ENCODE measurements at places on chromosomes 7 and 10. TPM values are rescaled to one million over a fixed set of nuclear protein-coding genes. Genes with fewer than 3 reads are reported as not detected.

TMEM213 gene
- not detected for total RNA-seq

AKR1B1 gene
- 1,328 TPM for total RNA-seq

TMEM130 gene
- total RNA-seq = 3.8 TPM

- DNase-seq = no peak
Measured at GRCh38 chr10:5959142-5959541, 18.2 kb downstream of the IL15RA start.

GRCh38 chr7:83143107-83143506 is 19.6 kb downstream of the PCLO start:
- DNase-seq = no peak

DNA sequence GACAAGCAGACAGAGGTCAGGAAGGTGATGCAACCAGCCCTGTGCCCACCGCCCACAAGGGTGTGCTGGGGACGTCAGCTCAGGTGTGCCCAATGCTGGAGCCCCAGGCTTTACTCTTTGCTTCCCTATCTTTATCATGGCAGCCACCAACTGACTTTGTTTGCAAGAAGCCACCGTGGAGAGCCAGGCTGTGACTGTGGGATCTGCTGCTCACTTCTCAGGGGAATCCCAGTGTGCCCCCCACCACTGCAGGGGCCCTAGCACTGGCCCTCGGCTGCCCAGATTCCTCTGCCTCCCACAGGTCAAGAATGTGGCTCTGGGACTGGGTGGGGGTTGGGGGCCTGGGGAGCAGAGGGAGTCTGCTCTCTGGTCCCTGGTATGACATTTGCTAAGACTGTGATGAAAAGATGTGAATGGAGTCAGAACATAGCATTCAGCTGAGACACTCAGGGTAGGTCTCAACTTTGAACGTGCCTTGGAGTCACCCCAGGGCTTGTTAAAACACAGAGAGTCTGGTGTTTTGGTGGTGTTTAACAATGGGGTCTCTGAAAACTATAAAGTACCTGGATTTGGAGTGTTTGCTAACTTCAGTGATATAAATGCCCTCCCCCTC is 47.3 kb downstream of the ARHGAP22 start:
- DNase-seq = no peak

- DNase-seq = no peak
Measured at GRCh38 chr10:17074541-17074847, 55.1 kb downstream of the CUBN start.

GRCh38 chr7:128165927-128166420 is 75.1 kb upstream of the LEP start:
- no peak for DNase-seq

- peak; percentile 94 for DNase-seq
Measured at GRCh38 chr7:76296743-76297740, 5.4 kb upstream of the HSPB1 start.

MMP21 gene
- total RNA-seq = not detected

GRCh38 chr7:149865437-149865836 is 8.3 kb upstream of the ATP6V0E2 start:
- no peak for DNase-seq

GRCh38 chr10:232878-233277 is 97.6 kb downstream of the ZMYND11 start:
- no peak for DNase-seq

- DNase-seq = no peak
Measured at GRCh38 chr10:115073796-115074195, 19.4 kb upstream of the ATRNL1 start.

IDI2 gene
- not detected for total RNA-seq

DNA sequence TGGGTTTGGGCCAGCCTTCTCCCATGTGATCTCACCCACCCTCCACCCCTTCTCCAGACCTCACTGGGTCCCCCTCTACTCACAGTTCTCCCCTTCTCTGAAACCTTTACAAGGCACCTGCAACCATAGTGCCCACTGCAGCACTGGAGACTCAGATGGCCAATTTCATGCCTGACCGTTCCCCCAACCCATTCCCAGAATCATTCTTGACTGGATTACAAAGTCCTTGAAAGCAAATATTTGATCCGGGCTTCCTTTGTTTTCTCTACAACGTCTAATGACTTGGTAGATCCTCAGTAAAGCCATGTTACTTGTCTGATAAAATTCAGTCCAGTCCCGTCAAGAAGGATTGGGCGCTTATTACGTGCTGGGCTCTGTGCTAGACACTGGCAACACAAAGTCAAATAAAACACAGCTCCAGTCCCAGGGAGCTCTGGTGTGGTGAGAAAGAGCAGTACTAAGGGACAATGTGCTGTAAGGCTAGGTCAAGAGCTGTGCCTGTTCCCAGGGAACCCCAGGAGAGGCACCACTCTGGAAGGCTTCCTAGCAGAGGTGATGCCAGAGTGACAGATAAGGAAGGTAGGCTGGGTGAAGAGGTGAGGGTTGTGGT is 36.5 kb downstream of the SH3PXD2A start:
- DNase-seq = no peak

- DNase-seq = peak; percentile 38
Measured at GRCh38 chr7:79453558-79454360, at the start of gene MAGI2. MAGI2 (minus strand) TSS chr7:79453667; CDS start chr7:79453320, 347 bp downstream.

RAPGEF5 gene
- total RNA-seq = 16.6 TPM

GRCh38 chr10:19041171-19041570 is 7.4 kb upstream of the MALRD1 start:
- DNase-seq = no peak

- peak; percentile 26 for DNase-seq
Measured at GRCh38 chr7:139108266-139109187, 993 bp downstream of the ZC3HAV1 start.

GOLGA7B gene
- total RNA-seq = 1.1 TPM

GRCh38 chr10:51663086-51663485 is 36.3 kb downstream of the CSTF2T start:
- no peak for DNase-seq

NME8 gene
- not detected for total RNA-seq

DNA sequence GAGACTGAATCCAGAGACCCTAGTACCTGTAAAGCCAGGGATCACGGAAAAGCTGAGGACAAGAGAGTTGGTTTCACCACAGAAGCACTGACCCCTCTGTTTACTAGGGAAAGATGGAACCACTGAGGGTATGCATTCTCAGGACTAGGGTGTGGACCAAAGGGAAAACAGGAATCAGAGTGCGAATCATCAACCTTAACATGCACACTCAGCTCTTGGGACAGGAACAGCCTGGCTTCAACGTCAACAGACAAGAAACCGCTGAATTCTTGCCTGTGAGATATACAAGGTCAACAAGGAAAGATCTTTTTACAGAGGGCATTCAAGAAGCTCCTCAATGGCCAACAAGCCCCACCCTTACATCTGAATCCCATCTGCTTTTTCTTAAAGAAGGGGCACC is 14.9 kb downstream of the TNRC18 start:
- DNase-seq = no peak

SMNDC1 gene
- total RNA-seq = 26.9 TPM

DNA sequence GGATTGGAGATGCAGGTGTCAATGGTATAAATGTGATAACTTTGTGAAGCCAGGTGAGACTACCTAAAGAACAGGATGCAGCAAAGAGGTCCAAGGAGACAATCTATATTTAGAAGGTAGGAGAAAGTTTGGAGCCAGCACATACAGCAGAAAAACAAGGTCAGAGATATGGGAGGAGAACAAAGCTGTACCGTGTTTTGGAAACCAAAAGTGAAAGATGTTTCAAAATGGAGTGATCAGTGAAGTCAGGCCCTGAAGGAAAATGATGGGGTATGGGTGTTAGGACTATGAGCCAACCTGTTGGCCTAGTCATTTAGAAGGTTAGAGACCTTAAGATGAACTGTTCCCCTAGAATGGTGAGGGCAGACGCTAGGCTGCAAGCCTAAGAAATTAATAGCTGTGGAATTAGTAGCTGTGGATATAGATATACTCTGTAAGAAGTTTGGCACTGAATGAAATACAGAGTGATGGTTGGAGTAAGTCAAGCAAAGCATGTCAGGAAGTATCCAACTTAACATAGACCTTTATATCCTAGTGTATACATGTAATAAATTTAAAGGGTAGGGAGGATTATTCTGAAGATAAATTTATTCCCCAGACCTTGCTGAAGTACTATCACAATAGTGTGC is 149.8 kb upstream of the WNT16 start:
- no peak for DNase-seq

- peak; percentile 33 for DNase-seq
Measured at GRCh38 chr10:94133239-94133638, 139.5 kb downstream of the PLCE1 start.

- no peak for DNase-seq
Measured at GRCh38 chr10:131886237-131886636, 14.6 kb upstream of the PPP2R2D start.

- no peak for DNase-seq
Measured at GRCh38 chr7:23191022-23191421, 9.2 kb downstream of the NUP42 start.

DNA sequence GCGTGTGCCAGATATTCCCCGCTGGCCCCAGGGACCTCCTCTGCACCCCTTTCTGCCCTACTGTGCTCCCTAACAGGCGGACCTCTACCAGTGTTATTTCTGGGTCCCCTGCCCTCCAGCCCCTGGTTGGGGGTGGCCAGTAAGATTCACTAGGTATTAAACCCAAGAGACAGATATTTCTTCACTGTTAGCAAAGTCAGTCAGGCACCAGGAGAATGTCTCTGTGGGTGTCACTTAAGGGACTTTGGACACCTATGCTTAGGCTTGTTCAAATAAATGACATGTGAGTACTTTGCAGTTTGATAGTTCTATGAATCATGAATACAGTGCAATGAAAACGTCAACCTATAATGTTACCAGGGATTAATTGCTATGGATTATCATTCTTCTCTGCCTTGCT is 234.3 kb upstream of the IGFBP3 start:
- DNase-seq = no peak

DNA sequence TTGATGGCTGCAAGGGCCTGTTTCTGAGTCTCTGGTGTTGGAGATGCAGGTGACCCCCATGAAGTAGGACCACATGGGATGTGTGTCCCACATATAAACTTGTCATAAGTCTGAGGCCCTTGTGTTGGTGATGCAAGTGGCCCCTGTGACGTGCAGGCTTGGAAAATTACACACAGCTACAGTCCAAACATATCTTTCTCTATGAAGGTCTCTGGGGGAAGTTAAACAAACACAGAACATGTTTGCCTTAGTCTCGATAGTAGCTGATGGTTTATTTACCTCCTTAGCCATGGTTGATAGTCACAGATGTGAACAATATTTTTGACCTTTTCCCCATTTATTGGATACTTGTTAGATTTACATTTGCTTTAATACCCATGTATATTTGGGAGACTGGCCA is 64.7 kb downstream of the ADCY1 start:
- DNase-seq = no peak

GPR15LG gene
- total RNA-seq = not detected

C7orf33 gene
- not detected for total RNA-seq

STRA8 gene
- total RNA-seq = not detected

- DNase-seq = no peak
Measured at GRCh38 chr7:27091941-27092818, 3.6 kb downstream of the HOXA1 start.
